ENCODE measurements at places on chromosomes 7 and 10.

- no peak for DNase-seq
These were observed 56.3 kb downstream of the ASB13 start for GRCh38 chr10:5609952-5610616.

- no peak for DNase-seq
These were observed 231.9 kb upstream of the GRM3 start for GRCh38 chr7:86411814-86412213.

DNA sequence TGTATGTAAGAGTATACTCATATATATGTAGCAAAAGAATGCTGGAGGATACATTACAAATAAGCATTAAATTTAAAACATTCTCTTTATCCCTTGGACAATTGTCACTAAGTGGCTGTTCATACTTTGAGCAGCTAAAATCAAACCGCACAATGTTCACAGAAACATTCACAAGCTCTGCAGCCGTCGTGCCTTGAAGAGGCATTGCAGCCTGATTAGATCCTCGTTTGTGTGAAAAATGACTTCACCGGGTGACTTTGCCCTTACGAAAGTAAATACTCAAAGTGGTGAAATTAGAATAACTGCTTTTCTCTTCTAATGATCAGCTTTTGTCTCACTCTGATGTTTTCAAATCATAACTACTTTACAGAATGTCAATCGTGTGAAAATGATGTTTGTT is 319.0 kb downstream of the GFRA1 start:
- no peak for DNase-seq

DNA sequence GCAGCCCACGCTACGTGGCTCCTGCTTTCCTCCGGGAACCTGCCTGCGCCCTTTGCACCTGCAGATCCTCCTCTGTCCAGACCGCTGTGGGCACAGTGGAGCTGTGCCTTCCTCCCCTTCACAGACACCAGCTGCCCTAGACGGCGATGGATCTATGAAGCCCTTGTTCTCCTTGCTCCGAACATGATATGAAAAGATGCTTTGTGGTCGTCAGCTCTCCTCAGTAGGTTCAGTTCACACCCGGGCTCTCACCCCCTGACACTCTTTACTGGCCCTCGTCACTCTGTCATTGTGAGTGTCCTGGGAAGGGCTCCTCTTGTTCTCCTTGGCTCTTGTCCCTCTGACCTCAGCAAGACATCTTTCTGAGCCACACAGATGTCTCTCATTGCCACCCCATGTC is 4.2 kb downstream of the ZNF488 start:
- no peak for DNase-seq

DNA sequence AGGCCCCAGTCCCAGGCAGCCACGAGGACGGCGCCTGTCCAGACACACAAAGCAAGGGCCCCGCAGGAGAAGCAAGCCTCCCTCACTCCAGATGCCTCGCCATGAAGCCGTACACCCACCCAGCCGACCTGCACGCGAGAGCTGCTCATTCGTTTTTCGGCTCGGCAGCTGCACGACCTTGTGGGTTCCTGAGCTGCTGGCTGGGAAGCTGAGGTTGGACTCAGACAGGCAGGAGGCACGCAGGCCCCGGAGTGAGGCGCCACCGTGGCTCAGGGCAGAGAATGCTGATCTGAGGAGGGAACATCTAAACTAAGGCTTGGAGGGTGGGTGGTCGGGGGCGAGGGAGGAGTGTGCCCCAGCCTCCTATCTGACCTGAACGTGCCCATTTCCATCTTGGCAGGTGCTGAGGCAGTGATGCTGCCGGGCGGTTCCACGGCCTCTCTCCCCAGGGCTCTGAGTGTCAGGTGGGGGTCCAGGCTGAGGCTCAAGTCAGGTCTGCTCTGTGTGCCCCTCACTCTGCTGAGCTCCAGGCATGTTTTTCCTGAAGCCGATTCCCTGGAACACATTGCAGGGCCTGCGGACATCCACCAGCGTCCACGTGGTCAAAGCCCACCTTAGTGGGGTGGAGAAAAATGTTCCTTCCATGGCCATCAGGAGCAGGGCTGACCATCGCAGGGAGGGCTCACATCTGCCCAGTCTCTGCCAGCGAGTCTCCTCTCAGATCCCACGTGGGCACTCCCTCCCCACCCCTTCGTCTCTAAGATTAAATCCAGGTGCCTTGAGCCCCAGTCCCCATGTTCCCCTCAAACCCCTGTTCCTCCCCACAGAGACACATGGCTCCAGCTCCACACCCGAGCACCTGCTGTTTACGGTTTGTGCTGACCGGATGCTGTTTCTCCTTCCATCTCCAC is 28.1 kb upstream of the FAM20C start:
- DNase-seq: no peak

DNA sequence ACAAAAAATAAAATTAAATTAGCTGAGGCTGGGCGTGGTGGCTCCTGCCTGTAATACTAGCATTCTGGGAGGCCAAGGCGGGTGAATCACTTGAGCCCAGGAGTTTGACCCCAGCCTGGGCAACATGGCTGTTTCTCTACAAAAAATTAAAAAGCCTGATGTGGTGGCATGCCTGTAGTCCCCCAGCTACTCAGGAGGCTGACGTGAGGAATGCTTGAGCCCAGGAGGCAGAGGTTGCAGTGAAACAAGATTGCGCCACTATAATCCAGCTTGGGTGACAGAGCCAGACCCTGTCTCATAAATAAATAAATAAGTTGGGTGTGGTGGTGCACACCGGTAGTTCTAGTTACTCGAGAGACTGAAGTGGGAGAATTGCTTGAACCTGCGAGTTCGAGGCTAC is 65.1 kb downstream of the GNA12 start:
- DNase-seq: no peak

DNA sequence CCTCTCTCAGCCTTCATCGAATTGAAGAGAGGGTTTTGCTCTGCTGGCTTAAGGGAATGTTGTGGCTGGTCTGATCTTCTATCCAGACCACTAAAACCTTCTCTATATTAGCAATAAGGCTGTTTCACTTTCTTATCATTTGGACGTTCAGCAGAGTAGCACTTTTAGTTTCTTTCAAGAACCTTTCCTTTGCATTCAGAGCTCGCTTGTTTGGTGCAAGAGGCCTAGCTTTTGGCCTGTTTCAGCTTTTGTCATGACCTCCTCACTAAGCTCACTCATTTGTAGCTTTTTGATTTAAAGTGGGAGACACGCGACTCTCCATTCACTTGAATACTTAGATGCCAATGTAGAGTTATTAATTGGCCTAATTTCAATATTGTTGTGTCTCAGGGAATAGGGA is 3.9 kb downstream of the MPP7 start:
- DNase-seq: no peak

DNA sequence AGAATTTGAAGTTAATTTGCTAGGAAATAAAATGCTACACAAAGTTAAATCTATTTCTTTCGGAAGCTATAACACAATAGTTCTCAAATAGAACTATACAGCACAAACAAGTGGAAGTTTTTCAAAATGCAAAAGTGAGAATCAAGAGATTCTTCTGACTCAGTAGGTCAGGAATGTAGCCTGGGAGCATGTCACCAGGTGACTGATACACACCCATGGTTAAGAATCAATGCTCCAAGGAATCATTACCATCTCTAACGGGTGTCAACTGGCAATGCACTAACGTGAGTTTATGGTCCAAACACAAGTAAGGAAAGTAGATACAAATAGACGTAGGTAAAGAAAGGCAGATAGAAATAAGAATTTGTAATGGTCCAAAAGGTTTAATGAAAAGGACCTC is 170.5 kb downstream of the SRPK2 start:
- no peak for DNase-seq

DNA sequence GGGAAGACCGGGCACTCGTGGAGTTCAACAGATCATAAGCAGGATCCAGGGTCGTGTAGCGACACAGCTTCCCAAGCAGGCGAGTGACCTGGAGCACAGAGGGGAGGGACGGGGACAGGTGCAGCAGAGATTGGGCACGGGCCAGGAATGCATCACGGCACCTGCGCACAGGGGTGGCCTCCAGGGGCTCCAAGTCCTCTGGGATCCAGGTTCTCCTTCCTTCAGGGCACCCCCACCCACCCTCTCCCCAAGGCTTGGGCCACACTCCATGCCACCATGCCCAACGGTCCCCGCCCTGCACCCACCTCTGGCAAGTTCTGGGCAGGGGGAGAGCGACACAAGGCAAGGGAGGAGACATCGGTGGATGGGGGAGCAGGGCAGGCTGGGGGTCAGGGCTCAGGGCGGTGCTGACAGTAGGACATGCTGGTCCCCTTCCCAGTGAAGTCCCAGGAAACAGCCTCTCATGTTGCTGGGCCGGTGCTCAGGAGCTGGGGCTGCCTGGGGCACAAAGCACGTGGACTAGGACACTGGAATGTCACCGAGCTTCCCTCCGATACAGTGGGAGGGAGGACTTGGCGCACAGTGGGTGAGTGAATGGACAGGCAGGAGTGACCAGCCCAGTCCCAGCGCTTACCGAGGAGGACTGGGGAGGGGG is 597.3 kb downstream of the PTPRN2 start:
- no peak for DNase-seq

DNA sequence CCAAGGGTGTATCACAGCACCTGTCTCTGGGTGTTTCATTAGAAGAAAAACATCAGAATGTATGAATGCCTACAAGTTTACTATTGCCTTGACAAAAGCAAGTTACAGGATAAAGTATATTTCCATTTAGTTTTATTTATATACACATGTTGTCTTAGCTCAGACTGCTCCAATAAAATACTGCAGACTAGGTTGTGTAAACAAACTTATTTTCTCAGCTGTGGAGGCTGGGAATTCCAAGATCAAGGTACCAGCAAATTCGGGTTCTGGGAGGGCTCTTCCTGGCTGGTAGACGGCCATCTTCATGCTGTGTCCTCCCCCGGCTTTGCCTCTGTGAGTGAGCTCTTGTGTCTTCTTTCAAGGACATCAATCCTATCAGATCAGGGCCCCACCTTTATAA is 77.1 kb upstream of the UNC5B start:
- no peak for DNase-seq

- DNase-seq: no peak
These were observed 30.2 kb upstream of the GIMAP8 start for GRCh38 chr7:150420242-150420641.

GRCh38 chr10:83909001-83909400 is 230.3 kb upstream of the GHITM start:
- DNase-seq: no peak

DNA sequence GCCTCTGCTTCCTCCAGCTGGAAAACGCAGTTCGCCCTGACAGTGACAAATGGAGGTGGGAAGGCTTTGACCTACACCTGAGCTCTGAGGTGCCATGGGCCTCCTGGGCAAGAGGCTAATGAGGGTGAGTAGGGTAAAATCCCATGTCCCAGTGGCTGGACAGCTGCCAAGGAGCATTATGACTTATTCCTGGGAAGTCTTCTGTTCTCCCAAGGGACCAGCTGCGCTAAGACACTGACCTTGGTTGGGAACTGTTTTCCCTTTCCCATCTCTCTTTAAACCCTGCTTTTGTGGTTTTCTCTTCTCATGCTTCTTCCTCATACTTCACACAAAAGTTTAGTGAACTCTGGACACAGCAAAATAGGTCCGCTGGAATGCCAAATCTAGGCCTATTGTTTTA is 72.6 kb downstream of the COPG2 start:
- no peak for DNase-seq

GRCh38 chr7:98251601-98252424 is at the start of gene TECPR1:
Gene TECPR1 (minus strand): TSS chr7:98252232. CDS start chr7:98246146, 6,086 bp downstream.
- DNase-seq: peak; percentile 91

DNA sequence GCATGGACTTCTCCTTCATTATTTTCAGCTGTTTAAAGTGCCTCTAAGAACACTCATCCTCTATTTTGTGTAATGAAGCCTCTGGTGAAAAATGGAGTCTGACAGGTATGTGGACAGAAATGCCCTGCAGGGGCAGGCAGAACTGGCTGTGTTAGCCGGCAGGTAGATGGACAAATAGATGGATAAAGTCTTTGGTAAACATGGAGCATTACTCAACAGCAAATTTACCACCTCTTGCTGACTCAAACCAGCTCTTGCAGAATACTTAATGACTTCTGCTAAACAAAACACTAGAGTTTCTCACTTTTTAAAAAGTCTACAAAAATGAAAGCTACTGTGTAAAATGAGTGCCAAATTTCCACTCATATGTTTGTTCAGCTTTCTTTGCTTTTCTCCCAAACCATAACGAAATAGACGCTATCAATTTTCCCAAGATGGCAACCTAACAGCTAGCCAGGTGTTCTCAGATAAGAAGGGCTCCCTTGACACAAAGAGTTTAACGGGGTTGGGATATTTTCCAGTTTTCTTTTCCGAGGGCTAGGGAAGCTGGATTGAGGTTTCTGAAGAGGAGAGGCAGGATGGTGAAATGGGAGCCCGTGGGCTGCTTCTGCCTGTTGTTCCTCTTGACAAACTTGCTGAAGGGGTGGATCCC is 71.9 kb upstream of the HABP2 start:
- no peak for DNase-seq

DNA sequence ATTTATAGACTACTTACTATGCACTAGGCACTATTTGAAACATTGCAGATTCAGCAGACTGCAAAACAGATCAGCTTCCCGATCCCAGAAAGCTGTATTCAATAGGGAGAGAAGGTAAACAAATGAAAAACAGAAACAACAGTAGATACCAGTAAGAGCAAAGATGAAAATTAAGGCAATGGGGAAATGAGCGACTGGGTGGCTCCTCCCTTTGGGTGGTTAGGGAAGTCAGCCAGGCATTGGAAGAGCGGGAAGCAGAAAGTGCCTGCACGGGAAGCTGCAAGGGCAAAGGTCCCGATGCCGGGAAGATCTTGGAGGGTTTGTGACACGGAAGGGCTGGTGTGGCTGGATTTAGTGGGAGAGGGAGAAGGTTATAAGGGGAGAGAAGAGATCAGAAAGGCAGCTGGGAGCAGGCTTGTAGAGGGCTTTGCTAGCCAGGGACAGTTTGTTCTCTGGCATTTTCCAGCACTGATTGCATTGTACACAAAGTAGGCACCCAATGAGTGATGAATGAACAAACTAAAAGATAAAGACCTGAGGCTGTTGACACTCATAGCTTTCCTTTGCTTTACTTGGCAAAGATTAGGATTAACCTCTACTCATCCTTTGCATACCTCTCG is 67.8 kb downstream of the NAMPT start:
- DNase-seq: no peak

DNA sequence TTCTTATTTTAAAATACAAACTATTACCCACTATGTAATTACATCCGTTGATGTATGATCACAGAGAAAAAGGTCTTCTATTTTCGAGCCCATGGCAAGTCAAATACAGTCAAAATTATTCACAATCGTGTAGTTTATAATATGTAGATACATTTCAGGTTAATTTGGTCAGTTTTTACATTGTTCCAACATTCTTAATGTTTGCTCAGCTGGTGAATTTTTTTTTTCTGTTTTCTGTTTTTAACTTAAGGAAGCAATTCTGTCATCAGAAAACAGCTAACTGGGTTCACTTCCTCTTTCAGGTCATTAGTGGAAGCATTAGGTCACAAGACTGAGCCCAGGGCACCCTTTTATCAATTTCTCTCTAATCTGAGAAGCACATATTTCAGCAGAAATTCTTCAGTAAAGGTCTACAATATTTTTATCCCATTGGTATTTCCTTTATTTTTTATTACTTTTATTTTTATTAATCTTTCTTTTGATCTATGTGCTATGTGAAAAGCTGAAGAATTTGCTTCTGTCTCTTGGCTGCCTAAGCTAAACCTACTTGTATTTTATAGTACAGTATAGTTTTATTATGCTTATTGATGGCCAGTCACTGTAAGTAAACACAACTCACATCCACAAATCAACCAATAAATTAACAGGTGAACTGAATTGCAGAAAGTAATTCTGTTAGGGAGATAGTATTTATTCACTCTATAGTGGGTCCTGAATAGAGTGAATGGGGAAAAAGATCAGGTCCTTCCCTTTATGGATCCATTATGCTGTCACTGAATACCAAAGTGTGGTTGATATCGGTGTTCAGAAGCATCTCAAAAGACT is 84.6 kb downstream of the ICA1 start:
- DNase-seq: no peak

- DNase-seq: no peak
These were observed 167.3 kb downstream of the CCDC3 start for GRCh38 chr10:12834116-12834665.

Measured in stimulated activated naive CD8-positive, alpha-beta T cell treated with anti-CD3 and anti-CD28 coated beads, Interleukin-15, Interleukin-2, amounts not matched to agents 100 U/mL and 50 U/mL, for 24 hours (primary cell).